ENCODE measurements at places on chromosomes 3 and 15.

GRCh38 chr15:62306851-62307504 lies 141.9 kb upstream of the C2CD4B start:
- DNase-seq = peak; percentile 79

GRCh38 chr15:76197703-76198455 lies 113.4 kb downstream of the ETFA start:
- DNase-seq = no peak

DNA sequence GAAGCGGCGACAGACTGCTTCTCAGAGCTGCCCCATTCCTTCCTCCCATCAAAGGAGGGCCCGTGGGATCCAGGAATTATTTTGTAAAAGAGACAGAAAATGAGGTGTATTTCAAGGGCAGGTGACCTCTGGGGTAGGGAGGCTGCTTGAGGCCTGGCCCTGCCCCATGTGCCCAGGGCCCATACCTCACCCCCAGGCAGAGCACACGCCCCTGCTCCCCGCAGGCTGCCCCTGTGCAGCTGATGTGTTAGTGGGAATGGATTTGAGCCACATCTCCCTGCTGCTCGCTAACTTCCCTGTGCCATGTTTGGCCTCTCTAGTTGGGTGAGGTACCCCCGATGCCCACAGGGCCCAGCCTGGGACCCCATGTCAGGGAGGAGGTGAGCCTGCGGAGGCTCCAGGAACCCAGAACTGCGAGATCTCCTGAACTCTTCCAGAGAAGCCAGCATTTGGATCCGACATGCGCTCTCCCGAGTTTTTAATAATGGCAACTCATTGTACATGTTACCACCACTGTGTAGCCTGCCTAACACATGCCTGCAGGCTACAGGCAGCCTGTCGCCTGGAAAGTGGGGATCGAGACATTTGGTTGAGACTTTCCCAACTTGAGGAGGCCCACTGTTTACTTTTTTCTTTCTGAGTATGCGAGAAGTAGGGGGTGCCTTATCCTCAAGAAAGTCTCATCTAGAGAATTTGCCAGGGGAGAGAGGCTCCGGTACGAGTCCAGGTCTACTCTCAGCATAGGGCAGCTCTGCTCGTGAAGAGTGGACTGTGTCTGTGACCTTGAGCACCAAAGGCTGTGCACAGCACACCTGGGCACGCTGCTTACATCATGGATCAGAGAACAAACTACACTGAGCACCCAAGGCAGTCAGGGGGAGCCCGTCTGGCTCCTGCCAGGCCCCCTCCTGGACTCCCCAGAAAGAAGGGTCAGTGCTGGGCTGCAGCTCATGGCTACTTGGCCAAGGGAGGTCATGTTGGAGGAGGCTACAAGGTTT lies 36.1 kb downstream of the PCSK6 start:
- no peak for DNase-seq

- DNase-seq = peak; percentile 82
These were observed 6.5 kb upstream of the ALDH1A3 start for GRCh38 chr15:100873029-100873677.

- DNase-seq = no peak
These were observed at the start of gene ITIH3 for GRCh38 chr3:52794612-52795099. TSS of gene ITIH3 (plus strand) at chr3:52794796. CDS start at chr3:52794804, 8 bp downstream.

GRCh38 chr15:101201411-101202174 lies 50.3 kb downstream of the CHSY1 start:
- DNase-seq = no peak

- DNase-seq = no peak
These were observed 2.0 kb upstream of the GALK2 start for GRCh38 chr15:49168016-49168415.

DNA sequence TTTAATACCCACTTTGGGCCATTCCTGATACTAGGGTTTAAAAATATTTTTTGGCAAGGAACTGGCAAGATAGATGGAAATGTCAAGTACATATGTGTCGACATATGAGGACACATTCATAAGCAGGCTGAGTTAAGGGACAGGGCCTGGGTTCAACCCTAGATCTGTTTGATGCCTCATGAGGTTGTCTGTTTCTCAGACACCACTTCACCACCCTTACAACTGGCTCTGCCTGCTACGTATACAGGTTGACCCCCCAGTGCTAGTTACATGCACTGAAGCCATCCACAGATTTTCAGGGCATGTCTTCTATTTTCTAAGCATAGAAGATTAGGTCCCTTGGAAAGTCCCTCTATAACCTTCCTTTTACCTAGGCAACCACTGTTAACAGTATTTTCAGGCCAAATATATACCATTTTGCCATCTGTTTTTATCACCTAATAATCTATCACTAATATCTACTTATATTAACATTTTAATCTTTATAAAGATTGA lies 296.7 kb downstream of the PLCL2 start:
- no peak for DNase-seq

DNA sequence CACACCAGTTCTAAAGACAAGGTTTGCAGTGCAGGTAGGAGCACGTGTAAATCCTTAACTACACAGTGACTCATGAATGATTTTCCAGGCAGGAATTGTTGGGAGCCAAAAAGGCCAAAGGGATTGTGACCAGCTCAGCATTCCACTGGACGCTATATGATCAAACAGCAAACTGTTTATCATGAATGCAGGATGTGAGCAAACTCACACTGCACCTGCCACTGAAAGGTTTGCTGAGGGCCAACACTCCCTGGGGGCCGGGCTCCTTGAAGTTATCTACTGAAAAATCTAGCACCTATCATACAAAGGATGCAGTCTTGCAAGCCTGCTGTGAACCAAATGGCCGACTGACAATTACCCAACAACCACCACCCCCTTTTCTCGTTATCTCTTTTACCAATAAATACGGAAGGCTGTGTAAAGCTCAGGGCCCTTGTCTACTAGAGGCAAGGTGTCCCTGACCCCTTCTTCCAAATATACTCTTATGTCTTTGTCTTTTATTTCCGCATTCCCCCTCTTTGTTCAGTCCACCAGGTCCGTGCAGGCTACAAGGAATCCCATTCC lies 11.5 kb upstream of the DNASE1L3 start:
- no peak for DNase-seq

DNA sequence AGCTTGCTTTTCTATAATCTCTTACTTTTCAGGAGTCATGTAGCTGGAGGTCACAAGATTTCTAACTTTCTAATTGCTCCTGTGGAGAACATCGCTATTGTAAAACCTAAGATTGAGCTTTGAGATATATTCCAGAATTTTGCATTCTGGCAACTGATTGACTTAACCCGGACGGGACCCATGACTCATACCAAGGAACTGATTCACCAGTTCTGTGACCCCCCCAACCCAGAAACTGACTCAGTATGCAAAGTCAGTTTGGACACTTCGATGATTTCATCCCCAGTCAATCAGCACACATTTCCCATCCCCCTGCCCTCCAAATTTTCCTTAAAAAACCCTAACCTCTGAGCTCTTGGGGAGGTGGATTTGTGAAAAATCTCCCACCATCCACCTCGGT lies 396.5 kb upstream of the GBE1 start:
- DNase-seq = no peak

DNA sequence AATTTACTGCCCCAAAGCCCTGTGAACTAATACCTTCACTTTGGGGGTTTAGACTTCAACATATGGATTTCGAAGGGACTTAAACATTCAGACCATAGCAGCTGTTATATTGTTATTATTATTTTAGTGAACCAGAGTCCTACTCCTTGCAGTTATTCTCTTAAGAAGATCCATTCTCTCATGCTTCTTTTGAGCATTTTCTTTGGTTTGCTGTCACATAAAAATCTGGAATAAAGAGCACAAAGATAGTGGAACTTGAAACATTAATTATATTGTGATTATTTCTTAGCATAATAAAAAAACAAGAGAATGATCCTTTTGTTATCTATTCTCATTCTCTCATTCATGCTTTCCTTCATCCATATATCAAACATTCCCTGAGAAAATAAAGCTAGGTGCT lies 166.4 kb upstream of the GBE1 start:
- DNase-seq = no peak

DNA sequence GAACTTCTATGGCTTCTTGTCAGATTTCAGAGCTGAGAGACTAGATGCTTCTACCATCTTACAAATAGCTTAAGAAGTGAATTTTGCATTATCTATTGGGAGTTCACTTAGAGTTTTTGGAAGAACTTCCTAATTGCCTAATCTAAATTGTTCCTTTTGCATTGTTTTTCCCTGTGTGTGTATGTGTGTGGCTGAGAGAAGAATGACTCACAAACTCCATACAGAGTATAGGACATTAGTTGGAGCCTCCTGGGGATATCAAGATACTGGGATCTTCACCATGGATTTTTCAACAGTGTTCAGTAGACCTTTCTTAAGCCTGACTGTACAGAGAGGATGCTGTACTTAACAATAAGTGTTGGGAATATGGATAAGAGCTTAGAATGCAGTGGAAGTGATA lies 10.9 kb downstream of the TLNRD1 start:
- no peak for DNase-seq

- no peak for DNase-seq
These were observed 75.8 kb downstream of the RPL39L start for GRCh38 chr3:187063286-187064121.

- DNase-seq = no peak
These were observed 99.7 kb downstream of the ADCY5 start for GRCh38 chr3:123349201-123349535.

GRCh38 chr3:143590660-143591059 lies 257.6 kb downstream of the SLC9A9 start:
- no peak for DNase-seq

- DNase-seq = no peak
These were observed 47.4 kb upstream of the VGLL4 start for GRCh38 chr3:11690863-11691766.
